NCI-H2081 treated with DMSO at 0.1 percent for 48 hours (cell line): ENCODE measurements at places on chromosomes 13 and 19.
A peak's percentile ranks its signal among the peaks of the same experiment; 100 is the strongest.

DNA sequence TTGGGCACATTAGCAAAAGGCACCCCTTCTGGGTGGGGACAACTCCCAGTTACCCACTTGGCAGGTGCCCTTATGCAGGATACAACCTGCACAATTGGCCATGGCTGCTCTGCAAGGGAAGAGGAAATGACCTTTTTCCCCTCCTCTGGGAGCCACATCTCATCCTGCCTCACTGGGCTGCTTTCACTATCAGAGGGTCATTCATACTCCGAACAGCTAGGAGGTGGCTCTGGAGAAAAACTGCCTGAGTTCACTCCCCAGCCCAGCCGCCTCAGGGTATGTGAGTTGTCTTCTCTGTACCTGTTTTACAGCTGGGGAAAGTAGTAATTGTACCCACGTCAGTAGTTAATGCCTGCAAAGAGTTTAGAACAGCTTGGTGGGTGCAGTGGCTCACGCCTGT is 7.1 kb upstream of the ACTN4 start:
- DNase-seq = no peak

DNA sequence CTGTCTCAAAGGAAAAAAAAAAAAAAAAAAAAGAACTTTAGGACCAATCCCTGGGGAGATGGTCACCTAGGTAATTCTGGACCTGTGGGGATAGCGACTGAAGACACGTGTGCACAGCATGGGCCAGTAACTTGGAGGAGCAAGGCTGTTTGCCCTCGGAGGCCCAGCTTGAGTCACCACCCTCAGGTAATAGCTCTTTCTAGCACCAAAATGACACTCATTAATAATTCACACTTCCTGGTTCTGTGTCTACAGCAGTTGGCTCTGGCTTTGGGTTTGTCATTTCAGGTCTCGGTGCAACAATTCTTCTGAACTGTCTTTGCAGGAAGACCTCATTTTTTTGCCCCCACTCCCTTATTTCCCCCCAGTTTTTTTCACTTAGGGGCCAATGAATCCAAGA is 3.9 kb upstream of the ATP11A start:
- DNase-seq = peak; percentile 35

DNA sequence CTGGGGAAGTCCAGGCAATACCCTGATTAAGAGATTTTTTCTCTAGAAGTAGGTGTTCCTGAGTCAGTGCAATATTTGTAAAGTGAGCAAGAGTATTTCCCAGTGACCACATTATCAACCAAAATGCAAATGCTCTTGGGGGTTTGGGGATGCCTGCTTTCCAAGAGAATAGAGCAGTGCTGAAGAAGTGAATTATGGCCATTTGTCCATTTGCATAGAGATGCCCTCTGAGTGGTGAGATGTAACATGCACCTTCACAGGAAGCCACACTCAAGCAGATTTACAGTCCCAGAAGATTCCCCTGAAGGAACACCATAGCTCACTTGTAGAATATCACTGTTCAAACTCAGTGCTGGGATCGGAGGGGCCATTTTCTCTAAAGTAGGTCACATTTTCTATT is 71.8 kb downstream of the TNFSF11 start:
- no peak for DNase-seq

GRCh38 chr19:40129425-40129824 is 38.7 kb upstream of the ZNF780A start:
- DNase-seq = no peak

DNA sequence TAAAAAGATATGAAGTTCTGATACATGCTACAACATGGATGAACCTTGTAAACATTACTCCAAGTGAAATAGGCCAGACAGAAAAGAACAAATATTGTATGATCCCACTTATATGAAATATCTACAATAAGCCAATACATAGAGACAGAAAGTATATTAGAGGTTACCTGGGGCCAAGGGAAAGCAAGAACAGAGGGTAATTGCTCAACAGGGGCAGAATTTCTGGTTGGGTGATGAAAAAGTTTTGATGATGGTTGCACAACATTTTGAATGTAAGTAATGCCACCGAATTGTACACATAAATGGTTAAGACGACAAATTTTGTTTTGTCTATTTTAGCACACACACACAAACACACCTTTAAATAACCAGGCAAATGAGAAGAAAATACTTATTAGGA is 268.4 kb downstream of the FOXO1 start:
- DNase-seq = no peak

DNA sequence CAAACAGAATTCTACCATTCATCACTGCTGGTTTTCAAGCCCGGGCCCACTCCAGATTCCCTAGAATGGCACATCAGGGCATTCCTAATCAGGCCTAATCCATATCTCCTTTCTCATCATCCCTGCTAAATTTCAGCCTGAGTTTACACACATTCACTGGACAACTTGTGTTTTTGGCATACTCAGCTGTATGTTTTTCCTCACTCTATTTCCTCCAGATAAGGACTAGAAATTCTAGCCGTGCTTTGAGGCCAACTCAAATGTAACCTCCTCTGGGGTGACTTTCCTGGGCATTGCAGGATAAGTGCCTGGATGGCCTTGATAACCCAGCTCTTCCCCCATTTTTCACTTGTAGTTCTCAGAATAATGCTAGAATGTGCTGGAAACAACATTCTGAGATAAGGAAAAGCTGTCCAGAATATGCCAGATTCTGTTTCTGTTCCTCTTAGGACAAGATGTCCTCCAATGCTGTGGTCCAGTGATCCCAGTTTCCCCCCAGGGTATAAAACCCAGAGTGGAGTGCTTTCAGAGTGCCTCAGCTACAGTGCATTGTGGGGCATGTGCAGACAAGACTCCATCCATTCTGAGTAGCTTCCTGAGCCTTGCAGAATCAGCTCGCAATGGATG is 66.9 kb upstream of the CLDN10 start:
- DNase-seq = no peak

DNA sequence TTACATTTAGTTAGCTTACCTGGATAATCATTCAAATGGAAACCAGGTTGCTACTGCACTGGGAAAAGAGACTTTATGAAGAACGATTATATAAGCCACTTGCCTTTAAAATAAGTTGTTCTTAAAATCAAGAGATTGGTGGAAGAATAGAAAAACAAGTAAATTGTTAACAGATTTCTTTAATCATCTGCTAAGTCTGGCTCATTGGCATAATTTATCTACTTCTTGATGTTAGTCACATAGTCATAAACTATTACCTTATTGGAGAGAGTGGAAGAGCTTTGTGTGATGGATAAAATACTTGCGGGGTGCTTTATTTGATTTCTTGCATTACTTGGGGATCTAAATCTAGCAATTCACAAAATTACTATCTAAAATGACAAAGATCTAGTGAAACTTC is 6.8 kb downstream of the LSM14A start:
- no peak for DNase-seq

DNA sequence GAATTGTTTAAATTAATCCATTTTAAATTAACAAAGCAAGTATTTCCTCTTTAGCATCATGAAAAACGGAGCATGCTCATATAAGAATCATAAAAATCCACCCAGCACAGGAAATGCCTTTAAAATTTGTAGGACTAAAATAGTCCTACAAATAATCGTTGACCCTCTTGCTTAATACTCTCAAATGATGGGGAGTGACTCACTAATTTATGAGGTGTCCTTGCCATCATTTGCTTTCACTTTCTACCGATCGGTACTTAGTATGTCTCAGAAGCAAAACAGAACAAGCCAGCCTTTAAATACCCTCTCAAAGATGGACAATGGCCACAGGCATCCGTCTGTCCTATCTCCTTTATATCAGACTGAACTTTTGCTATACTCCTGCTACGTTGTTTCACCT is 97.2 kb downstream of the SUCLA2 start:
- no peak for DNase-seq

DNA sequence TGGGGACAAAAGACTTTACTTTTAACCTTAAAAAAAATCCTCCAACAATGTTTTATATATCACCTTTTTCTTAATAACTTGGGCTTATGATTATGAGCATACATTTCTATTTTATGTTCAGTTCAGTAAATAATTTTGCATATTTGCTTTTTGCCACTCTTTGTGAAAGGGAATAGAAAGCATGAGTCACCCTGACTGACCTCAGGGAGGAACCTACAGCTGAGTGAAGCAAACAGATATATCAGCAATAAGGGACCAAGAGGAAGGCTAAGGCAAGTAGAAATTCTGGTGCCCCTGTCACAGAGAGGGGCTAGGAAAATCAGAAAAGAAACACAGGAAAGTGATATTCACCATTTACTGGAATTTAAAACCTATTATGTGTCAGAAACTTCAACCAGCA is 37.2 kb upstream of the SOHLH2 start:
- no peak for DNase-seq

DNA sequence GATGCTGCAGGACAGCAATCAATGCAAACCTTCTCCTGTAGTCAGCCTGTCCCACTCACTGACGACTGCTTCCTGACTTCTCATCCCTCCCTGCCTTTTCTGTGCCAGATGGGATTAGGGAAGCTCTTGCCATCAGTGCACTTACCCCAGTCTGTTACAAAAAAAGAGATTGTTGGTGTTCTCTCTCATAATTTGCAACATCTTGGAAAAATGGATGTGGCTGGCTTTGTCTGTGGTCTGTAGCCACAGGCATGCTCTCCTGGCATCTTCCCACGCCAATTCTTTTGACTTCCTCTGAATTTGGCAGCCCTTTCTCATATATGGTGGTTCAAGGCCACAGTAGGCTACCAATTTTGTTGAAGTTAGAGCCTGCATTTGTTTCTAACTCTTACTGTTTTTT is 11.6 kb upstream of the HTR2A start:
- no peak for DNase-seq

DNA sequence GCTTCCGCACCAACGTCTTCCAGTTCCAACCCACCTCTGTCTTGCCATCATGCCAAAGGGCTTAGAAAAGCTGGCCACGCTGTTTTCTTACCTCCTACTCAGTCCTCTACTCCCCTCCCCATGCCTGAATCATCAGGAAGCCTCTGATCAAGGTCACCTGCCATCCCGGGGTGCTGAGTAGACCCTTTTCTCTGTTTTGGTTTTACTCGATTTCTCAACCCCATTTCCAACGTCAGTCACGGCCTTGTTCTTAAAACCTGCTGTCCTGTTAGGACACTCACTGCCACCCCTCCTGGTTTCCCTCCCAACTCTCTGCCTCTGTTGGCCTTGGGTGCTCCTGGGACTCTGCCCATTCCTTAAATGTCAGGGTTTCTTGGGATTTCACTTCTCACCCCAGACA is 350.1 kb downstream of the FOXO1 start:
- no peak for DNase-seq

DNA sequence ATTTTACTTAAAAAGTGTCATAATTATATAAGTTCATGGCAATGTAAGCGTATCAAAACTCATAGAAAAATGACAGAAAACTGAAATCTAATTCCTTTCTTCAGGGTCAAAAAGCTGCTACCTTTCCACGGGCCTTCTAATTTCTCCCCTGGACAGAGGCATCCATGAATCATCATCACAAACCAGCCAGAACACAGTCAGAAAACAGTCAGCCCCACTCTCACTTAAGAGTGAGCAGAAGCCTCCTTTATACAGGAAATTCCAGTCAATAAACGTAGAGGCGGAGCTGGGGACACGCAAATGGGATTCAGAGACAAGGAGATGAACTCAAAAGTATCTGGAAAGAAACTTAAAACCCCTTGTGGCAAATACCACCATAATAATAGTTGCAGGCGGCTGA is 54.2 kb upstream of the ABCC4 start:
- DNase-seq = no peak

DNA sequence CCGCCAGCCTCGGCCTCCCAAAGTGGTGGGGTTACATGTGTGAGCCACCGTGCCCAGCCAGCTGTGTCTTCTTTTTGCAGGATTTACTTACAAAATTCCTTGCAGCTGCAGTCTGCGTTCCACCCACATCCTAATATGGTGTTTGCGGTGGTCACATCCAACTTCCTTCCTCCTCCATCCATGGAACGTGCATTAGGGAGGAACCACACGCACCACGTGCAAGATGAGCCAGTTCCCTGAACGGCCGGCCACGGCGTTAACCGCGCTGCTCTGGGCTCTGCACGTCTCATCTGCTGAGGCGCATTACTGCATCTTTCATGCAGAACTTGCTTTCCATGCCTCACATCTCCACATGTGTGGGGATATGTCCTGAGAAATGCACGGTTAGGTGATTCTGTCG is 13.0 kb upstream of the SIGLEC11 start:
- no peak for DNase-seq

DNA sequence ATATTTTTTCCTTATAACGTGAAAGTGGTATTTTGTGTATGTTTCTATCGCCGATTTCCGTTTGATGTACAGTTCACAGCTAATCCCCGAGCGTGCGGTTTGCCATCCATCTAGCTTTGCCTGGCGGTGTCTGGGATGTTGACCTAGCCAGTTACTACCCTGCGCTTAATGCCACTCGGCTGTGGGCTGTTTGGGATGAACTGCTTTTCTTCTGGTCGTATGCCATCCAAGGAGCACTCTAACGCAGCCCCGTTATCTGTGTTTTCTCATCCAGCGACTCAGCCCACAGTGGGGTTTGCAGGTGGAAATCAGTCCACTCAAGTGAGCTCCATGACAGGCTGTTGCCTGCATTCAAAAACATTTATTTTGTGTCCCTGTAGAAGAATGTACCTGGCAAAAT is 512.3 kb downstream of the MYO16 start:
- DNase-seq = no peak

DNA sequence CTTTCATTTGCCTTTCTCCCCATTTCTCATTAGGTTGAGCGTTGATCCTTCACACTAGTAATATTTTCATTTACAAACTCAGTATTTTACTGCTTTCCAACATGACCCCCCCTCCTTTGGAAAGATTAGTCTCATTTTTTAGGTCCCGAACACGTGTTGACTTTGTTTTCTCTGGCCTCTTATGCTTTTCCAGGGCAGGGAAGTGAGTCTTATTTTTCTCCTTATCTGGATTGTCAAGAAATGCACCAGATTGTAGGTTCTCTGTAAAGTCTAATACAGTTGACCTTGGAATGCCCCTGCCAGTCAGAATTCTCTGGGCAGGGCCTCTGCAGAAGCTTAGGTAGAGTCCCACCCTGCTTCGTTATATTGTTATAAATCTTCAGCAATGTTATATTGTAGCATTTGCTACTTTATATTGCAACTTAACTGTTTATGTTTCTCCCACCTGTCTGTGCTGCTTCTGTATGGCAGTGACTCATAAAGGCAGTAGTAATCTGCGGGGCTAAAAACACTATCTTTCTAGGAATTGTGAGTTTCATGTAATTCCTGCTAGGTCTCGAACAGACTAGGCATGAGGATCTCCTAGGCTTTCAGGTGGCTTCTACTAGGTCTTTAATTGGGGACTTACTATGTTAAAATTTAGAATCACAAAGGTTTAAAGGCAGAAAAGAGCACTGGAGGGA is 2.0 kb downstream of the TDRD3 start:
- DNase-seq = no peak

GRCh38 chr19:41617941-41618730 is 8.7 kb downstream of the CEACAM4 start:
- no peak for DNase-seq

- no peak for DNase-seq
Observed at GRCh38 chr13:93621051-93621450, 394.4 kb downstream of the GPC6 start.

- no peak for DNase-seq
Observed at GRCh38 chr19:41377977-41378709, 1.8 kb downstream of the TMEM91 start.
